Stimulated activated CD4-positive, alpha-beta T cell treated with anti-CD3 and anti-CD28 coated beads, Interleukin-1b, Interleukin-23, amount 100 ng/mL, for 1 hour (primary cell): ENCODE measurements at places on chromosomes 6 and 20.

- no peak for DNase-seq
Measured at GRCh38 chr6:157358287-157358686, 22.7 kb upstream of the ZDHHC14 start.

DNA sequence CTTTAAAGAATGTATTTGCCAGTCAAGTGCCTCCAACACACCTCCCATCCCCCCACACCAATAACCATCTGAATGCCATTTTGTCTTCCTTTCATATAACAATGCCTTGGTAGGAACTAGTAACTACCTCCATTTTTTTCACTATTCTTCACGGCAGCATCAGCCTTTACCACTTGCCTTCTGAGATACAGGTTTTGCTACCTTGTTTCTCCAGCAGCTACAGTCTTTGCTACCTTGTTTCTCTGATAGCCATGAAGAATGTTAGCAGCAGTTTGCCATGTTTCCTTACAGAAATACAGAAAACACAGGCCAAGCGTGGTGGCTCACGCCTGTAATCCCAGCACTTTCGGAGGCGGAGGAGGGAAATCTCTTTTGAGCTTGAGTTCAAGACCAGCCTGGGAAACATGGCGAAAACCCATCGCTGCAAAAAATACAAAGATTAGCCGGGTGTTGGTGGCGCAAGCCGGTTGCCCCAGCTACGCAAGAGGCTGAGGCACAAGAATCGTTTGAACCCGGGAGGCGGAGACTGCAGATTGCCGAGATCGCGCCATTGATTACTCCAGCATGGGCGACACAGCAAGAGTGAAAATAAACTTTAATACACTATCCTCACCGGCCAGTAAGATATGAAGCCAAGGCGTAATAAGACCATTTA lies 100.9 kb downstream of the HFE start:
- DNase-seq = no peak

GRCh38 chr6:878179-878578 lies 185.2 kb upstream of the EXOC2 start:
- DNase-seq = no peak

DNA sequence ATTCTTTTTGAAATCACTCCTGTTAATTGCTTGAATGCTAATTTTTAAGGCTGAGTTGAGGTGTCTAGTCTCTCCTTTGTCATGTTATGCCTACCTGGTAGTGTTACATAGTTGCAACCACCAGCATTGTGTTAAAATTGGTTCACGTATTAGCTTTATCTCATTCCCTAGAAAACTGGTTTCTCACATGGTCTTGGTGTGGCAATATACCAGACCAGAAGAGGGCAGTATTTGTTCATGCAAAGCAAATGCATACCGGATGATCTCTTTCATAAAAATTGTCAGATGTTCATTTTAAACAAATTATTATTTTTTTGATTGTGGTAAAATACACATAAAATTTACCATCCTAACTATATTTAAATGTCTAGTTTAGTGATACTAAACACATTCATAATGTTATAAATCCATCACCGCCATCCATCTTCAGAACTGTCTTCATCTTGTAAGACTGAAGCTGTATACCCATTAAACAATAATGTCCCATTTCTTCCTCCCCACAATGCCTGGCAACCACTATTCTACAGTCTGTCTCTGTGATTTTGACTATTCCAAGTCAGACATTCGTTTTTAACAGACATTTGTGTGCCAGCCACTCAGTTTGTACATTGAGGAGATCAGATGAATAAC lies 92.8 kb downstream of the ATRN start:
- no peak for DNase-seq

DNA sequence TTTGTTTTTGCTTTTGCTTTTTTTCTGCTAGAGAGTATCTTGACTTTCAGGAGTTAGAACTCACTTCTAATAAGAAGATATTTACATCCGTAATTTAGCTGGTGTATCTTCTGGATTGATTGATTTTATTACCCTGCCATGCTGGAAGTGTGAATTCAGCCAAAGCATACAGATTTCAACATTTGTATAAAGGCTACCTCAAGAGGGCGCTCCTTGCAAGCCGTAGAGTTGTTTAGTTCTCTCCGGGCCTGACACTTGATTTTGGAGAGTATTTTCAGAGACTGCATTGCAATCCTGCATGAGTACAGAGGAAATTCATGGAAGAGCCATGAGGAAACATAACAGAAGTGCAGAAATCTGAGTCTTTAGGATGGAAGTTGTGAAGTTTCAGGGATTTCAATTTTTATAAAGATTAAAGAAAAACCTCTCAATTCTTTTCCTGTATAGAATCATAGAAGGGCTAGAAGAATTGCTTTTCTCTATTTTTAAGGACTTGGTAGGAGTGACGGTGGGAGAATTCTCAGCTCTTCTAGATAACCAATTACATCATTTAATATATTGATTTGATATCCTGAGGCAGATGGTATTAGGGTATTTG lies 66.7 kb upstream of the TIAM2 start:
- DNase-seq = peak; percentile 45

GRCh38 chr6:142167071-142167470 lies 20.0 kb downstream of the VTA1 start:
- no peak for DNase-seq

DNA sequence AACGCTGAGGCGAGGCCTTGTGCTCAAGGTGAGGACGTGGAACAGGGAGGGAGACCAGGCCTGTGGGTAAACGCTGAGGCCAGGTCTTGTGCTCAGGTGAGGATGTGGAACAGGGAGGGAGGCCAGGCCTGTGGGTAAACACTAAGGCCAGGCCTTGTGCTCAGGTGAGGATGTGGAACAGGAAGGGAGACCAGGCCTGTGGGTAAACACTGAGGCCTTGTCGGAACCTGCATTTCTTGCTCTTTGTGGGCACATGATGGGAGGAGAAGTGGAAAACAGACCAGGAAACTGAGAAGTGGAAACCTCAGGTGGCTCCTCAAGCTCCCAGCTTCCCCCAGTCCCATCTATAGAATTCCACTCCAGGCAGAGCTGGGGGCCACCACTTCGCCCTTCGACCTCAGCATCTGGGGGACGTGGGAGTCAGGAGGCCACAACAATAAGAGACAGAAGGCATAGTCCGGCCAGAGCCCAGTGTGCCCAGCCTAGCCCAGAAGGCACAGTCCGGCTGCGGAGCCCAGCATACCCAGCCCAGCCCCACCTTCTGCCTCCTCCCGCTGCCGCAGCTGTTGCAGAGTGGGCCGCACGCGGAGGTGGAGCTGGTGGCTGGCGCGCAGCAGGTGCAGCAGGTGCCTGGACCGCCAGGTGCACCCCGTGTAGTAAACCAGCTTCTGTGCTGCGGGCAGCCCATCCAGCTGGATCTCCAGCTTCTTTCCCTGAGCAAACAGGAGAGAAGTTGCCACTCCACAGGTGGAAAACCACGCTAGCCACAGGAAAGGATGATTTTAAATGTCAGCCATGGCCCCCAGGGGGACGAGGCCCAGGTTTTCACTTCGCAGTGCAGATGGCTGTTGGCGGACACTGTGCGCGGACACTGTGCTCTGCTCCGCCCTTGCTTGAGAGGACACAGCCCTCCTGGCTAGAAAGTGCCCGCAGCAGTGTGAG lies 17.5 kb downstream of the FRMD1 start:
- DNase-seq = no peak

- no peak for DNase-seq
Measured at GRCh38 chr20:63565021-63565698, 8.9 kb downstream of the HELZ2 start.

GRCh38 chr20:19658137-19658536 lies 99.9 kb upstream of the RIN2 start:
- no peak for DNase-seq

GRCh38 chr6:148561629-148562028 lies 185.2 kb upstream of the UST start:
- DNase-seq = no peak
